ENCODE measurements at places on chromosomes 11 and 22.

GRCh38 chr11:95767498-95767897 lies 22.1 kb downstream of the FAM76B start:
- H3K27ac ChIP-seq: no peak overlapping the region
- no peak for DNase-seq
- no peaks in the 10 kb centered on the region for H3K4me1 ChIP-seq
- no peak overlapping the region for H3K4me3 ChIP-seq
- H3K36me3 ChIP-seq: peaks cover 3% of the 10 kb centered on the region
- peaks cover 1% of the 10 kb centered on the region for H3K27me3 ChIP-seq

GRCh38 chr11:1882265-1883238 lies 9.1 kb downstream of the PRR33 start:
- peaks cover 4% of the 10 kb centered on the region for H3K4me1 ChIP-seq
- H3K27me3 ChIP-seq: no peaks in the 10 kb centered on the region
- DNase-seq: peak; percentile 80
- H3K27ac ChIP-seq: no peak overlapping the region

- H3K4me3 ChIP-seq: no peak overlapping the region
- H3K27ac ChIP-seq: no peak overlapping the region
- DNase-seq: no peak
- H3K4me1 ChIP-seq: peaks cover 6% of the 10 kb centered on the region
- H3K27me3 ChIP-seq: no peaks in the 10 kb centered on the region
- H3K36me3 ChIP-seq: no peaks in the 10 kb centered on the region
Observed at GRCh38 chr11:45023065-45023365, 72.3 kb upstream of the TP53I11 start.

DNA sequence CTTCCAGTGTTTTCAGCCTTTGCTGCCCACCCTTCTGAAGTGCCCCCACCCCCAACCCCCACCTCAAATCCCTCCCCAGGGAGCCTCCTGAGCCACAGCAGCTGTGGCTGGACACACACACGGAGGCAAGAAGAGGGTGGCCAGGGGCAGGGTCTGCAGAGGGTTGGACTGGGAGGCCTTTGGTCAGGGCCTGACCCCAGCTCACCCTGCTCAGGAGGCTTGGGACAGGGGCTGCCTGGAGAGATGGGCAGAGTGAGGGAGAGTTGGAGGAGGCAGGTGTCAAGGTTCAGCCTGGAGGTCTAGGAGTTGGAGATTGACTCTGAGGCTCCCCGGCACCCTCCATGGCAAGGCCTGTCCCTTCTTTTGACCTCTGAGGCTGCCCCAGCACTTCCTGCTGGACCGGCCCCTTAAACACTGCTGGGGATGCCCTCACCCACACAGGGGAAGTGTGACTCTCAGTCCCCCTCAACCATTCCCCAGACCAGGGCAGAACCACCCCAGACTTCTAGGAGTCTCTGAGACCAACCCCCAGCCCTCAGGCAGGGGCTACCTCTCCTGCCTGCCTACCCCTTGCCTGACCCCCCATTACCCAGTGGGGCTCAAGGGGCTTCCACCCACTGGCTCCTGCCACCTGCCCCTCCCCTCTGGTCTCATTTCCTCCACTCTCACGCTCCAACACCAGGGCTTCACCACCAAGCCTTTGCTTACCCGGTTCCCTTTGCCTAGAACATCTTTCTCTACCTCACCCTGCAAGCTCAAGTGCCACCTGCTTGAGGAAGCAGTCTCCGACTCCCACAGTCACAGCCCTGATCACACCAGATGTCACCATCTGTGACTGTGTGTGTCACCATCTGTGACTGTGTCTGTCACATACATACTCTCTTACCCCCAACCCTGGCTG lies 8.6 kb downstream of the ARAP1 start:
- H3K4me1 ChIP-seq: peaks cover 52% of the 10 kb centered on the region
- no peak for DNase-seq
- no peaks in the 10 kb centered on the region for H3K36me3 ChIP-seq
- no peaks in the 10 kb centered on the region for H3K27me3 ChIP-seq
- H3K4me3 ChIP-seq: no peak overlapping the region
- H3K27ac ChIP-seq: peak overlapping the region; percentile 60

DNA sequence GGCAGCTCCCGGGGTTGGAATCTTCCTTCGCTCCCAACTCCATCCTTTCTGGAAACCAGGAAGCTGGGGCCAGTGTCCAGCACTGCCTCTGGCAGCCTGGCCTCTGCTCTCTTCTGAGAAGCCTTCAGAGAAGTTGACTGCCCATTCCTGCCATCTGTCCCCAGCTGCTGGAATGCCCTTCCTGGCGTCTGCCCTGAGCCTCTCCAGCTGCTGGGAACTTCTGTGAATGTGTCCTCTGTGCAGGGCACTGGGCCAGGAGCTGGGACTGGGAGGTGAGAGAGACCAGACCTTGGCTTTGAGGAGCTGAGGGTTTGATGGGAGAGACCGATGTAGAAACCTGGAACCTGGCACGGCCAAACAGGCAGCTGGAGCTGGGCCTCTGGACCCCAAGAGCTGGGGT lies 5.9 kb upstream of the SOX10 start:
- H3K36me3 ChIP-seq: no peaks in the 10 kb centered on the region
- no peak overlapping the region for H3K27ac ChIP-seq
- DNase-seq: no peak
- H3K4me1 ChIP-seq: no peaks in the 10 kb centered on the region
- H3K4me3 ChIP-seq: no peak overlapping the region
- H3K27me3 ChIP-seq: no peaks in the 10 kb centered on the region

- no peaks in the 10 kb centered on the region for H3K27me3 ChIP-seq
- H3K4me1 ChIP-seq: peaks cover 96% of the 10 kb centered on the region
- peak; percentile 71 for DNase-seq
- peaks cover 2% of the 10 kb centered on the region for H3K36me3 ChIP-seq
Observed at GRCh38 chr11:48006301-48006992, 26.1 kb downstream of the PTPRJ start.

DNA sequence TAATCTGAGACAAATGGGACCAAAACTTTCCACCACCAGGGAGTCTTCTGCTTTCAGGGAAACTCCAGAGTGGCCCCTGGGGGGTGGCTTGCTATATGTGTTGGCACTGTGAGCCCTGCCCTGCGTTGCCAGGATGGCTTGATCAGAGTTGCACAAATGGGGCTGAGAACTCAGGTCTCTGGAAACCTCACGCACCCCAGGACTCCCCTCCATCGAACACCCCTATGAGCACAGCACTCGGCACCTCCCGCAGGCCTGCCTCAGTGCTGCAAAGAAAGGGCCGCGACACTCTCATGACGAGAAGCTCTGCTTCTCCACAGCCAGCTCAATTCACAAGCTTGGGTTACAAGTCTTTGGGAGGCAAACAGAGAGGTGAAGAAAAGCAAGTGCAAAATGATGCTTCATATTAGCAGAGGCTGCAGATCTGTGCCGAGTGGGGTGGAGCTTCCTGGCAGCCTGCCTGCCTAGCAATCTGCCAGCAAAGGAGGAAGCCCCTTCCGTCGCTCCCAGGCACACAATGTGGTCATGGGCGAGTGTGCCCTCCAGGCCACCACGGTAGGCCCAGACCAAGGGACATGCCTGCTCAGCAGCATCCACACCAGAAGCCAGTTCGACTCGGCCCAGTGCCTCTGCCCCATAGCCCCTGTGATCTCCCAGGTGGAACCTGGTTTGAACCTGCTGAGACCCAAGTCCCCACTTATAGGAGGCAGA lies 55.7 kb downstream of the MYH9 start:
- peaks cover 99% of the 10 kb centered on the region for H3K4me1 ChIP-seq
- H3K27ac ChIP-seq: peak overlapping the region; percentile 99
- peak overlapping the region; percentile 93 for H3K4me3 ChIP-seq
- H3K27me3 ChIP-seq: no peaks in the 10 kb centered on the region
- H3K36me3 ChIP-seq: peaks cover 21% of the 10 kb centered on the region

DNA sequence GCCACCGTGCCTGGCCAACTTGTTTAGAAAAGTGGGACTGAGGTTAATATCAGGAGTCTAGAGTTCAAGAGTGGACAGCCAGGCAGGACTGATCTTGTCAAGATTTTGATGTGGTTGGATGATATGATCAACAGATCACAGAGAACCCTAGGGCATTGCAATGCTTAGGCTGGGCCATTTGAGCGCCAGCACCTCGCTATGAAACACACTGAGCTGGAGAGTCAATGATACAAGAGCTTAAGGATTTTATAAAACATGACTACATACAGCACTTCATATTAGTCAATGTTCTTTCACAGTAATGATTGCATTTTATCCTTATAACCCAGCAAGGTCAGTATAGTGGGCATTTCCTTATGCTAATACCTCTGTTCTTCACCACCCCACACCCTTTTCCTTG lies 15.4 kb upstream of the PEX26 start:
- H3K27me3 ChIP-seq: peaks cover 28% of the 10 kb centered on the region
- no peak overlapping the region for H3K27ac ChIP-seq
- no peaks in the 10 kb centered on the region for H3K4me1 ChIP-seq
- H3K4me3 ChIP-seq: no peak overlapping the region

- DNase-seq: no peak
- H3K36me3 ChIP-seq: peaks cover 10% of the 10 kb centered on the region
- no peak overlapping the region for H3K27ac ChIP-seq
- H3K4me3 ChIP-seq: no peak overlapping the region
- H3K4me1 ChIP-seq: no peaks in the 10 kb centered on the region
Observed at GRCh38 chr11:116938471-116939070, 101.1 kb upstream of the APOA1 start.

- no peak for DNase-seq
- no peaks in the 10 kb centered on the region for H3K27me3 ChIP-seq
- no peak overlapping the region for H3K27ac ChIP-seq
- no peaks in the 10 kb centered on the region for H3K4me1 ChIP-seq
- H3K36me3 ChIP-seq: peaks cover 6% of the 10 kb centered on the region
Observed at GRCh38 chr11:50182486-50182885, 149.8 kb downstream of the OR4C45 start.

GRCh38 chr11:1158681-1159487 lies 1.1 kb downstream of the MUC5AC start:
- no peaks in the 10 kb centered on the region for H3K4me1 ChIP-seq
- H3K4me3 ChIP-seq: no peak overlapping the region

DNA sequence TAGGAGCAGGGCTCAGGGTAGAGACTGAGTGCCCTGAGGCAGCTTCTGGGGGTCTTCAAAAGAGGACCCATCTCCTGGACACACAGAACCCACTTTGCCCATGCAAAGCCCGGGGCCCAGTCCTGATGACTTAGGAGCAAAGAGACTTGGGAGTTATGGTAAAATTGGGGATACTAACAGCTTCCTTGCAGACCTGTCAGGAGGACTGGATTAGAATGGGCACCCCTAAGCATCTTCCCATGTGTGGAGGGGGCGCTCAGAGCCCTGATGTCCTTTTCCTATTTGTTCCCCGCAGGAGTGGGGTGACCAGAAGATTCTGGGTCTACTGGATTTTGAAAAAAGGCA lies 100.0 kb downstream of the WNT7B start:
- peaks cover 6% of the 10 kb centered on the region for H3K36me3 ChIP-seq
- no peak overlapping the region for H3K4me3 ChIP-seq
- H3K27me3 ChIP-seq: peaks cover 30% of the 10 kb centered on the region
- H3K4me1 ChIP-seq: no peaks in the 10 kb centered on the region

GRCh38 chr11:80587906-80588305 lies 1147.1 kb upstream of the TENM4 start:
- no peaks in the 10 kb centered on the region for H3K4me1 ChIP-seq
- no peak for DNase-seq

- peaks cover 68% of the 10 kb centered on the region for H3K4me1 ChIP-seq
- peak; percentile 45 for DNase-seq
- peak overlapping the region; percentile 100 for H3K27ac ChIP-seq
Observed at GRCh38 chr11:93740031-93740729, 1.1 kb downstream of the TAF1D start.

- no peaks in the 10 kb centered on the region for H3K4me1 ChIP-seq
- H3K27me3 ChIP-seq: no peaks in the 10 kb centered on the region
- no peak overlapping the region for H3K27ac ChIP-seq
- DNase-seq: no peak
- no peaks in the 10 kb centered on the region for H3K36me3 ChIP-seq
Observed at GRCh38 chr11:83528877-83529276, 242.7 kb upstream of the CCDC90B start.

DNA sequence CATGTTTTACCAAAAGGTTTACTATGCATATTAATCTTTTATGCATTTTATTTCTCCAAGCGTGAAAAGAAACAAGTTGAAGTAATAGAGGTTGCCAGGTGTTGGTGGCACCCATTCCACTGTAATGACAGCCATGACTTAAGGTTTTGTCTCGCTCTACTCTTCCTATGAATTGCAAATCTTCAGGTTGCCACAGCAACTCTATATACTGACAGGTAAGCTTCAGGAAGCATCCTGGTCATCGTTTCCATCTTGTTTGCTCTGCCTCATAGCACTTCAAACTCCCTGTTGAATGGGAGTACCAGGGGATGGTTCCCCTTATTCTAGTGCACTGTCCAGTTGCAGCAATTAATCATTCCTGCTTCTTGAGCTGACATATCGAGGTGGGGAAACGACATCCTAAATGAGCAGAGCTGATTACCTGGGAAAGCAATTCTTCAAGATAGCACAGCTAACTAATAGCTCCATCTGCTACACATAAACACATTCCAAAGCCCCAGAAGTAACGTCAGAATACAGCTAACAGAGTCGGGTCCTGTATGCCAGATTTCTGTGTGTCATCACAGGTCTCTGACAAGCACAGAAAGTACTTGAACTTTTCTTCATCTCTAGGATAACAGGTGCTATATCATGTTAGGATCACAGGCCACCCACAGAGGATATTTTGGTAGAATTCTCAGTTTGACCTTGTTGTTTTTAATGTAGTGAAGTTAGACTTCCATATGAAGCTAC lies 80.3 kb downstream of the CADM1 start:
- no peak for DNase-seq
- no peaks in the 10 kb centered on the region for H3K27me3 ChIP-seq
- no peak overlapping the region for H3K27ac ChIP-seq
- H3K4me1 ChIP-seq: no peaks in the 10 kb centered on the region
- H3K36me3 ChIP-seq: no peaks in the 10 kb centered on the region

- no peaks in the 10 kb centered on the region for H3K4me1 ChIP-seq
- no peak for DNase-seq
- H3K27me3 ChIP-seq: peaks cover 12% of the 10 kb centered on the region
- H3K4me3 ChIP-seq: no peak overlapping the region
Observed at GRCh38 chr11:36824349-36824748, 226.3 kb upstream of the RAG2 start.

DNA sequence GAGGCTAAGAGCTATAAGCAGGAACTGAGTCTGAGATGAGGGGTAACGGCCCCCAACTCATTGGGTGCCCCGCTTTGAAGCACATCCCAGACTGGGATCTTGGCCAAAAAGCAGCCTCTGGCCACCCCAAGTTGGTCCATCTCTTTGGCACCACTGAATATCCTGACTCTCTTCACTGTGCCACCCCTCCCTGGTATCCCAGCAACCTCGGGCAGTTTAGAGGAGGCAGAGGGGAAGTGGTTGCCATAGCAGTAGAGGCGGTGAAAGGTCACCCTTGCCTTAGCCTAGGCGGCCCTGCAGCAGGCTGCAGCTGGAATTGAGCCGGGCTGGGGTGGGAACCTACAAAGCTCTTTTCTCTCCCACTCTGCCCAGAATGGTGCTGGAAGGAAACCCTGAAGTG lies 1.1 kb downstream of the PELI3 start:
- no peaks in the 10 kb centered on the region for H3K27me3 ChIP-seq
- peak overlapping the region; percentile 96 for H3K4me3 ChIP-seq
- no peaks in the 10 kb centered on the region for H3K36me3 ChIP-seq
- DNase-seq: no peak
- H3K4me1 ChIP-seq: peaks cover 37% of the 10 kb centered on the region
- H3K27ac ChIP-seq: peak overlapping the region; percentile 80

All from activated T-cell treated with anti-CD3 and anti-CD28 coated beads, Interleukin-2, amount 50 U/mL, for 72 hours (primary cell).